ENCODE measurements at places on chromosomes 7 and 10. TPM values are rescaled to one million over a fixed set of nuclear protein-coding genes. Genes with fewer than 3 reads are reported as not detected.

Gene C10orf105
- not detected for total RNA-seq

Gene KLF14
- total RNA-seq = 0.55 TPM

Gene HOXA3
- 92.8 TPM for total RNA-seq

Gene PNLIPRP2
- 1.2 TPM for total RNA-seq

Gene FAM20C
- 17.4 TPM for total RNA-seq

Gene NEUROD6
- total RNA-seq = not detected

Gene OR9A2
- total RNA-seq = not detected

Gene PSD
- 7.8 TPM for total RNA-seq

Gene DBF4
- 15.2 TPM for total RNA-seq

Gene OIT3
- total RNA-seq = not detected

Gene AGAP5
- 10.3 TPM for total RNA-seq

Gene ABCF2
- total RNA-seq = 46.5 TPM

Gene LRIT1
- not detected for total RNA-seq

Gene CLDN15
- 16.3 TPM for total RNA-seq

Gene ZNF425
- 7.0 TPM for total RNA-seq
